Hematopoietic multipotent progenitor cell treated with erythropoietin and hydrocortisone succinate and interleukin-3 and kit ligand, for 4 days (in vitro differentiated cells): ENCODE measurements at places on chromosomes 5 and 9.

GRCh38 chr5:138725153-138725817 lies 27.9 kb upstream of the CTNNA1 start:
- peak; percentile 73 for DNase-seq

DNA sequence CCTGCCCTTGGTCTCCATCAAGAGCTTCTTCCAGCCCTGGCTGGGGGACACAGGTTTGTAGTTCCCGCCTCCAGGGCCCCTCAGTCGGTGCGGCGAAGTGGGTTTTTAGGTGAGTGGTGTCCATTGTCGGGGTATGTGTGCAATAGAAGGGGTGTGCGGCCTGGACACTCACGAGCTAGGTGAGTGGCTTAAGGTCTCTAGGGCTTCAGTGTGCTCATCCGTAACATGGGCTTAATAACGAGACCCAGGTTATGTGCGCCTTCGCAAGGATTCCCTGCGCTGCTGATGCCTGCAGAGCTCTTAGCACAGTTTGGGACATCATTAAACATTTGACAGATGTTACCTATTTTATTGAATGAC lies 656 bp downstream of the CEP78 start:
- no peak for DNase-seq

GRCh38 chr9:127370147-127370579 lies 26.8 kb upstream of the SLC2A8 start:
- DNase-seq: no peak

GRCh38 chr9:137427454-137428310 lies 4.5 kb downstream of the NOXA1 start:
- no peak for DNase-seq

DNA sequence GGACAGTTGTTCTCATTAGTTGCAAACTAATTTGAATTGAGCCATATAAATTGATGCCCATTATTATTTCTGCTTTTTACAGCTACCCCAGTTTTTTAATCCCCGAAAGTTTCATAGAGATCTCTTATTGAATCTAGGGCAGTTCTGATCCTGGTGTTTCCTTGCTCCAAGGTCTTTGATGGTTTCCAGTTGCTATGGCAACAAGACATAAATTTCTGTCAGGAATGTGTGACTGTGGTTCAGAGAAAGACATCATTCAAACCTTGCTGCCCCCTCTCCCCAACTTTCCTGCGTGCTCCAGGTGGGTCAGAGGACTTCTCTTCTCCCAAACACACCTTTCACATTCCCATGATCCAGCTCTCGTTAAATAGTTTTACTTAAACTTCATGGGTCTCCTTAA lies 63.4 kb downstream of the TAF11L14 start:
- DNase-seq: no peak

GRCh38 chr9:123742009-123742767 lies 187.7 kb downstream of the DENND1A start:
- no peak for DNase-seq

- DNase-seq: no peak
Observed at GRCh38 chr9:98688710-98689495, 19.8 kb downstream of the GABBR2 start.
